NCI-H1694 treated with DMSO at 0.1 percent for 48 hours (cell line): ENCODE measurements at places on chromosomes 5 and 9.

DNA sequence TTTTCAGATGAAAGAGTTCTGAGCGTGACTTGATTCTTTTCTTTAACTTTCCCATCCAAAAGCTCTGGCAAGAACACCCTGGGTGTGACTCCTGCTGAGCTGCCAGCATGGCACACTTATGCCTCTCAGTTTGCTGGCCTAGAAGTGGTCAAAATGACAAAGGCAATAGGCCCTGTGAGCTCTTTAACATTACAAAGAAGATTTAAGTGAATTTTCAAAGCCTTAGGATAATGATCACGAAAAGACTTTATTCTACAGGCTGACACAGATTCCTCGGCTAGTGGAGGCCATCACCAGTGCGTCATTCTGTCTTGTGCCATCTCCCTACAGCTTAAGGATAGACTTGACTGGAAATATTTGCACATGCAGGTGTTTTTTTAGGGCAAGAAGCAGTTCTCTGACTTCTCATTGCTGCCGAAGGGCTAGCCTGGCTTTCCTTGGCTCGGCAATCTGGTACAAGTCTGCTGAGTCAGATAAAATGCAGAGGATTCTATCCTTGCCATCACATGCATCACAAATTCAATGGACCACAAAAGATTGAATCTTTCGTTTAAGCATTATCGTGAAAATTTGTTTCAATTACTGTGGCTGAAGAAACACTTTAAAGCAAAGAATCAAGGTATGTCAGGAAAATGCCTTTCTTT, 311.5 kb downstream of the COX7C start:
- DNase-seq, result no peak

DNA sequence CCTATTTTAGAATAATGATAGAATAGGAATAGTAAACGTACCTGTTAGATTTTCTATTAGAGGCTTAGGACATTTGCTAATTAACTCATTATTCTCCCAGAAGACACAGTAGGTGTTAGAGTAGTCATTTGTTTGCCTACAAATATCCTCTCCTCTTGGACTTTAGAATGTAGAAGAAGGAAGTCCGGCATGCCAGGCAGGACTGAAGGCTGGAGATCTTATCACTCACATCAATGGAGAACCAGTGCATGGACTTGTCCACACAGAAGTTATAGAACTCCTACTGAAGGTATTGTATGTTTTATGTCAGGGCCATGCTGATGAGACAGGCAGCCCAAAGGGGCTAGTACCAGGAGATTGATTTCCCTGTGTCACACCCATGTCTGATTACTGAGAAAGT, 43.3 kb downstream of the CD180 start:
- DNase-seq, result no peak

- no peak for DNase-seq
These were observed 1052.7 kb upstream of the ARRDC3 start for GRCh38 chr5:92435781-92436180.

DNA sequence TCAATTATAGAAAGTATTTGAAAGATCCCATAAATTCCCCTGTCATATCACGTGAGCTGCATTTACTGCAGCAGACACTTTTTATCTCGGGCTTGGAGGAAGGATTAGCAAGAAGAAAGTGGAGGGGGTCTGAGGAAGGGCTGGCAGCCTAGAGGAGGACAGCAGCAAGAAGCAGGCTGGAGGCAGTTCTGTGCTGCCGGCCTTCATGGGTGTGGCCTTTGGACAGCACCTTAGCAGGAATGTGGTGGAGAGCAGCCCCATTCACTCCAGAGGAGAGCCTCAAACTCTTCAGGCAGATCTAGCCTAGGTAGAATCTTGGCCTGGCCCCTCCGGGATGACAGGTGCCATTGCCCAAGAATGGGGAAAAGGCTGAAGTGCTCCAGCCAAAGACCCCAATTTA, 89.8 kb upstream of the GABRP start:
- DNase-seq, result no peak

DNA sequence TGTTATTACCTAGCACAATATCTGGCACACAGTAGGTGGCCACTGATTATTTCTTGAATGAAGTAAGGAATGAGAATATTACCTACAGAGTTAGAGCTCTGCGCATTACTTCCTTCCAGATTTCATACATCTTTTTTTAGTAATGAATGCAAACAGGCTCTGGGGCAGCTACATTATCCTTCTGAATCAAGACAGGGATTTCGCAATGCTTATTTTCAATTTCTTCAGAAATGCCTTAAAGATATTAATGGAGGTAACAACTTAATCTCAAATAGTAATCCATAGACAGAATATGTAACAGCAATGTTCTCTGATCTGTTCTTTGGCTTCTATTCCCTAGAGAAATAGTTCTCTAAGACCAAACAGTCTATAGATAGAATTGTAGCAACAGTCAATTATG, 32.6 kb downstream of the CDKN2A start:
- DNase-seq, result no peak

DNA sequence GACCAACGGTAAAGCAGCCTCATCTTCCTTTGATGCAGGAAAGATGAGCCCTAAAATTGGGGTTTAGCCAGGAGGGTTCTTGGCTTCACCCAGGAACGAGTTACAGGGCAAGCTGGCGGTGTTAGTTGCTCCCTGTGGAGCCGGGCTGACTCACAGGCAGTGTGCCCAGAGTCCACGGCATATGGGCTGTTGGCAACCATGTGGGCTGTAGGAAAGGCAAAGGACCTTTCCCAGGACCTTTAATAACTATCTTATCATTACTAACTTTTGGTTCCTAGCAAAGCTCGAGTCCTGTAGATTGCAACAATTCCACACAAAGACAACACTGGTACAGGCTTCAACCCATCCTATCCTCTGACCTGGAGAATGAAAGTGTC, 29.8 kb upstream of the CLPTM1L start:
- DNase-seq, result peak; percentile 88

- no peak for DNase-seq
These were observed 23.2 kb upstream of the PTGS1 start for GRCh38 chr9:122347348-122348287.

GRCh38 chr9:109845226-109845625, 65.2 kb downstream of the PALM2AKAP2 start:
- no peak for DNase-seq

DNA sequence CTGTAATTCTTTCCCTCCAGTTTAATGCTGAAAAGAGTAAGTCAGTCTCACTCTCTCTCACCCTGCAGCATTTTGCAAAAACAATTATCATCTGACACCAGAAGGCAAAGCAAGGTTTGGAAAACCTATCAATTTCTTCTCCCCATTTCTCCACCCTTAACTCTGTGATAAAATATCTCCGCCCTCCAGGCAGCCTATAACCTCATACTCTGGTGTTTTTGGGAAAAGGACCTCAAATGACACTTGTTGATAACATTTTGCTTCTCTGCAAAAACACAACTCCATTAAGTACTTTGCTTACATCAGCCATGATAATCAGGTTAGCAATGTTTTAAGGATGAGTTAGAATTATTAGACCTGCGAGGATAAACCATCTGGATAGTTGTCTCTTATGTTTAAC, 2.3 kb downstream of the ANKH start:
- DNase-seq, result no peak

GRCh38 chr5:83199126-83199525, 121.8 kb downstream of the XRCC4 start:
- no peak for DNase-seq

DNA sequence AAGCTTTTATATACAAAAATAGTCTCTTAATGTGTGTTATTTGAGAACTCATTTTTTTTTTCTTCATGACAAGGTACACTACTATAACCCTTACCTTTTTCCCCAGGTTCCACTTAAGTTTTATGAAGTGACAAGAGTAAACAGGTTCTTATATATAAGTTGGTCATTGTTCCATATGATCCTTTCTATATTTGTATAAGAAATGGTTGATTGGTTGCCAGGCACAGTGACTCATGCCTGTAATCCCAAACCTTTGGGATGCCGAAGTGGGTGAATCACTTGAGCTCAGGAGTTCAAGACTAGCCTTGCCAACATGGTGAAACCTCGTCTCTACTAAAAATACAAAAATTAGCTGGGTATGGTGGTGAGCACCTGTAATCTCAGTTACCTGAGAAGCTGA, 108.3 kb downstream of the PCSK1 start:
- no peak for DNase-seq

DNA sequence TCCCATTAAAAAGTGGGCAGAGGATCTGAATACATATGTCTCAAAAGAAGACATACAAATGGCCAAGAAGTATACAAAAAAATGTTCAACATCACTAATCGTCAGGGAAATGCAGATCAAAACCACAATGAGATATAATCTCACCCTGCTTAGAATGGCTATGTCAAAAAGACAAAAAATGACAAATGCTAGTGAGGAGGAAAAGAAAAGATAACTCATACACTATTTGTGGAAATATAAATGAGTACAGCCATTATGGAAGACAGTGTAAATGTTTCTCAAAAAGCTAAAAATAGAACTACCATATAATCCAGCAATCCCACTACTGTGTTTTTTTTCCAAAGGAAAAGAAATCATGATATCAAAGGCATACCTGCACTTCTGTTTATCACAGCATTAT, 450.7 kb downstream of the EFNA5 start:
- no peak for DNase-seq

DNA sequence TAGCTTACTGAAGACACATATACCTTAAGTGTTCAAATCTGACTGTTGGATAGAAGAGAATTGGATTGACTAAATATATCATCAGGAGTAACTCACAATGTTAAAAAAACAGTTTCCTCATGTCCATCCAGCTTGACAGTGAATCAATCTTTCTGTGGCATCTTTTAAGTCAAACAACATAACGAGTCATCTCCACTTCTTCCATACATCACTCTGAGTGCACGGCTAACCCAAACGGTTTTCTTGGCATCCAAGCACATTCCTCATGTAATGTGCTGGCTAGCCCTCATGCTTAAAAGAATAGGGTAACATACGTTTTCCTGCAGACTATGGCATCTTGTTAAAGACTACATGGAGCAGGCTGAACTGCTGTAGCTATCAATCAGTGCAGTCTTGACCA, 291.5 kb upstream of the TRPC7 start:
- no peak for DNase-seq

DNA sequence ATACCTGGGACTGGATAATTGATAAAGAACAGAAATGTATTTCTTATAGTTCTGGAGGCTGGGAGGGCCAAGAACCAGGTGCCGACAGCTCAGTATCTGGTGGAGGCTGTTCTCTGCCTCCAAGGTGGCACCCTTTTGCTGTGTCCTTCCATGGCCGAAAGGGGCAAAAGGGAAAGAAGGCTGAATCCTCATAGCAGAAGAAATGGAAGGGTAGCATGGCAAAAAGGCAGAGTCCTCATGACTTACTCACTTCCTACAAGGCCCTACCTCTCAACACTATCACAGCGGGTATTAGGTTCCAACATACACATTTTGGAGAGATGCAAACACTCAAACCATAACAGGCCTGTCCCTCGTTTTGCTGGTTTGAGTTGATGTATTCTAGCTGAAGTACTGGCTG, 25.1 kb upstream of the MED10 start:
- DNase-seq, result no peak

DNA sequence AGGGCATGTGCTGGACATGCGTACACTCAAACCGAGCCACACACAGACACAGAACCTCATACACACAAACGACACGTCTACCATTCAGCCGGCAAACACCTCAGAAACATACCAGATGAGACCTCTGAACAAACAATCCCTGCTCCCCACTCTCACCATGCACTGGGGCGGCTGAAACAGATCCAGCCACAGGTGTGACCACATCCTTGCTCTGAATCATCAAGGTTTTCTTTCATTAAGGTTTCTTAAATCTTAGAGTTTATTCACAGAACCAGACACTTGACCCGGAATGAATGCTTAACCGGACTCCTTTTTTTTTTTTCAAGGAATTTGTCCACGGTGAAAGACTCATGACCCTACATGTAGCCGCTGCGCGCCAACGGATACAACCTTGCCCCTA, 26.2 kb downstream of the TERT start:
- DNase-seq, result no peak

DNA sequence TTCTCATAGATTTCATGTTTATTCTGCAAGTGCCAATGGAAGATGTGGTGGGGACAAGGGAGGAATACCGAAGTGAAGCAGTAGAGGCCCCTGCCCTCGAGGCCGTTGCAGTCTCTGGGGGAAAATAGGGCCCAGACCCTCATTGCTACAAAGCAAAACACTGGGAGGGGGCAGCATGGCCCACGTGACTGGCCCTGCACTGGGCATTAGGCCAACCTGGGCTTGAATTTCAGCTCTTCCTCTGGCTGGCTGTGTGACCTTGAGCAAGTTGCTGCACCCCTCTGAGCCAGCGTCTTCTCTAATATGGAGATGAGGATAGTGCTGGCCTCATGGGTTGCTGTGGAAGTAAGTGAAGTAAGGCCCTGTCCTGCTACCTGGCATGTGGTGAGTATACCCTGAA, 709 bp upstream of the SYNPO start:
- DNase-seq, result no peak

- peak; percentile 64 for DNase-seq
These were observed 5.0 kb downstream of the EBF1 start for GRCh38 chr5:159094745-159095144.

GRCh38 chr9:92562461-92562967, 26.7 kb upstream of the ECM2 start:
- no peak for DNase-seq

GRCh38 chr5:74631081-74631953, 9.2 kb downstream of the ENC1 start:
- DNase-seq, result no peak

DNA sequence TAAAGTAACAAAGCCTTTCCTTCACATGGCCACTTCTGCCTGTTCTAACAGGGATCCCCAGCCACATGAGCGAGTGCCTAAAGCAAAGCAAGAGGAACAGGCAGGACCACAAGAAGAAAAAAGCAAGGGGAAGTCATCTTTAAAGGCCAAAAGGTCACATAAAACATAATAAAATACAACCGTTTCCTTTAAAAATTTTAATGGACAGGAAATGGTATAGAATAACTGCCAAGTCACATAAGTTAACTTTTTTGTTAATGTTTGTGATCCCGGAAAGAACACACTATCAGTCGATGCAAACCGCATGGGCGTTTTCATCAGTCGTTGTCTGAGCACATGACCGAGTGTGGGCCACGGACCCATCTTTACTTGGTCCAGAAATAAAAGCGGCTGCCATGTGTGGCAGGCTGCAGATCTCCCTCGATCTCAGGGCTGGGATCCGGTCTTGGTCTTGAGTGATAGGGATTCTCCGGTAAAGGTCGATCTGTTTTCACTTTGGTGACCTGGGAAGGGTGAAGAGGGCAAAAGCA, 15.6 kb downstream of the NDUFA8 start:
- DNase-seq, result no peak

DNA sequence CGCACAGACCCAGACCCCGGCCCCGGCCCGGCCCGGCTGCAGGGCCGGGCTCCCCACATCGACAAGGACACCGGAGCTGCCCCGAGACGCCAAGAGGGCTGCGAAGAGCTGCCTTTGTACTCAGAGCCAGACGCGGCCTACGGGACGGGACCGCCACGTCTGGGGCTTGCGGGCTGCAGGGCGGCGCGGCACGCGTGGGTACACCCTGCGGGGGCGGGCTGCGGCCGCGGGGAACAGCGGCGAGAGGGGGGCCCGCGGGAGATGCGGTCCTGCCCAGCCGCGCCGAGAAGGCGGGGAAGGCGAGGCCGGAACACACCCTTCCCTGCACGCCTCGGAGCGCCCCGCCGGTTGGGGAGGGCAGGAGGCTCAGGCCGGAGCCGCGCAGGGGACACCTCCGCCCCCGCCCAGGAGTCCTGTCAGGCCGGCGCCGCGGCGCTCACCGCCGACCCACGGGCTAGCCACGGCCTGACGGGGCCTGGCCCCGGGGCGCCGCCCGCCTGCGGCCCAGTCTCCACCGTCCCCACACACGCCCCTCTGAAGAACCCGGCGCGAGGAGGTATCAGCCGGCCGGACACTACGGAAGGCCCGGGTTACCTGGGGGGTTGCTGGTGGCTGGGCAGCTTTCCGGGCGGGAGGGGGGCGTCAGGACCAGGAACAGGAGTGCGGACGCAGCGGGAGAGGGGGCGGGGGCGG, 478 bp downstream of the RAB14 start:
- no peak for DNase-seq
